ENCODE measurements at places on chromosomes 12 and 14.
A peak's percentile ranks its signal among the peaks of the same experiment; 100 is the strongest.

- DNase-seq, result no peak
Measured at GRCh38 chr12:3139760-3140159, 62.6 kb downstream of the TSPAN9 start.

DNA sequence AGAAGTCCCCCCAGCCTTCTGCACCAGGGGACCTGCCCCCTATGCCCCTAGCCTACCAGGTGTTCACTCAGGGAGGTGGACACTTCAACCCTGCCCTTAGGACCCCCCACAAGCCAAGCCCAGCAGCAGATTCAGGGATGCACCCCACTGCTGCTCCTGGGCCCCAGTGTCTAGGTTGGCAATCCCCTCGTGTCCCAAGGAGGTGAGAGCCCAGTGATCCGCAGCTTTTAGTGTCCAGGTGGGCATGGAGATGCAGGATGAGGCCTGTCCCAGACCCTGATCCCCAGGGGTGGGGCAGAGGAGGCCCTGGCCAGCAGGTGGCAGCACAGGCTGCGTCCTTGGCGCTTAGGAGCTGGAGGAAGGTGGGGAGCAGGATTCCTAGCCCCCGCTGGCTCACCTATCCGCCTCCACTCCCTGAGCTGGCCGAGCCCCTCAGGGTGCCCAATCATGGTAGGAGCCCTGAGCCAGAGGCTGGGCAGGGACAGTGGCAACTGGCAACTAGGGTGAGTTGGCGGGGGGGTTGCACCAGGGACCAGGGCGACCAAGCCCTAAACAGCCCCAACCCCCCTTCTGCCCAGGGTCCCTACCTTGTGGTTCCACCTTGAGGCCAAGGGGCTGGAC is 4.1 kb downstream of the CKB start:
- DNase-seq, result peak; percentile 44

DNA sequence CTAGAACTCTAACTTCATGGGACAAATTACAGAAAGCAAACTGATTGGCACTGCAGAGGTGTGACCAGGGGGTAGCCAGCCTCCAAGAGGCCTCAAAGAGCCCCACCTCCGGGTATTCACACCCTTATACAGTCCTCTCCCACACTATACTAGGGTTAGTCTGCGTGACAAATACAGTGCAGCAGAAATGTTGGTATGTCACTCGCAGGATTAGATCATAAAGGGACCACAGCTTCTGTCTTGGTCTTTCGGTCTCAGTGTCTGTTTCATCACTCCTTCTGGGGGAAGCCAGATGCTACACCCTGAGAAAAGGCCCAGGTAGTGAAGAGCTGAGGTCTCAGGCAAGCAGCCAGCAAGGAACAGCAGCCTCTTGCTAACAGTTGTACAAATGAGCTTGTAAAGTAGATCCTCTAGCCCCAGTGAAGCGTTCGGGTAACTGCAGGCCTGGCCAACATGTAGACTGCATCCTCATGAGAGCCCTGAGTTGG is 68.9 kb upstream of the SAV1 start:
- peak; percentile 86 for DNase-seq

GRCh38 chr14:64531567-64531966 is 9.0 kb upstream of the HSPA2 start:
- no peak for DNase-seq

DNA sequence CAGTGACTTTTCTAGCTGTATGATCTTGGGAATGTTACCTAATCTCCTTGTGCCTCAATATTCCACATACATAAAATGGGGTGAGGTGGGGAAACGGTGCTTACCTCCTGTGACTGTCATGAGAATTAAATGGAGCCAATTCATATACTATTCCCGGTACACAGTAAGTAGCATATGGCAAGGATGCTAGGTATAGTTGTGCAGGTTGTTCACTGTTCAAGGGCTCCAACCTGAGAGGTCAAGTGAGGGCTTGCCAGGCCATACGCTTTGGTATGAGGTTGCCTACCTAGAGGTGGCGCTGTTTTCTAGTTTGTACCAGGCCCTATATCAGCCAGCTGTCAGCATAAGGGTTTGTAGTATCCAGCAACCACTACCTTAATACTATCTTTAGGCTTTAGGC is 3.6 kb upstream of the BATF start:
- no peak for DNase-seq

DNA sequence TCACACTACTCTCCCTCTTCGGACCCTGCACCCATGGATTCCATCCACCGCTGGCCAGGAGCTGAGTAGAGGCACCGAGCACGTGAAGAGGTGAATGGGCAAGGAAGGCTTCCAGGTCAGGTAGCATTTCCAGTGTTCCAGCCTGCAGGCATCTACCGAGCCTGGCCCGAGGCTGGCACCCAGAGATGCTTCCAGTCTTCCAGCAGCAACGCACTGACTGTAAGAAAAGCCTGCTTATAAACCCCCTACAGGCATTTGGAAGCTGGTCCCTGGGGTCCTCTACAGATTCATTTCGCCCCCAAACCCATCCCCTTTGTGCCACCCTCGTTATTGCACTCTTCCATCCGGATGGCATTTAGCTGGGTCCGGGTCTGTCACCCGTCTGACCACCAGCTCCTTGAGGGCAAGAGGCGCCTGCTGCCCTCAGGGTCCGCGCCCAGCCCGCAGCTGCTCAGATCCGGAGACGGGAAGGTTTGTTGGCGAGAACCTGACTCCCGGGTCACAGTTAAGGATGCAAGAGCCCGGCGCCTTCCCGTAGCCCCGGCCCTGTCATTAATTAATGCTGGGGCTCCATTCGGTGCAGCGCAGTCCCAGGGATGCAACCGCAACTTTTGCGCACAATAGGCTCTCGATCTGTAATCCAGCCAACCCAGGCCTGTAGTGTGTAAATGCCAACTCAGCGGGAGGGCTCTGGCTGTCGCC is 614 bp upstream of the MARK3 start:
- no peak for DNase-seq

DNA sequence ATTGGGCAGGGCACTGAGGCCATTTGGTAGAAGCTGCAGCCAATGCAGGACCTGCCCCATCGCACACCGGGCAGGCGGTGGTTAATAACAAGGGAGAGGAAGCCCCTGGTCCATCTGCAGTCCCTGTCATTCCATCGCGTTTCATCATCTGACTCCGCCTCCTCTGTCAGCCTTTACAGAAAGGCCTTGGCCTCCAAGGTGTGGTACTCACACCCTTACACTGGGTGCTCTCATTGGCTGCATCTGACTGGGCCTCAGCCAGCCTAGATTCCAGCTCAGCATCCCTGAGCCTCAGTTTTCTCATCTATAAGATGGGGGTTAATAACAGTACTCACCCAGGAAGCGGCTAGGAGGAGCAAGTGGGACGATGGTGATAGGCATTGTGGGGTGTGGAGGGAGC is 14.7 kb upstream of the HHIPL1 start:
- DNase-seq, result no peak

DNA sequence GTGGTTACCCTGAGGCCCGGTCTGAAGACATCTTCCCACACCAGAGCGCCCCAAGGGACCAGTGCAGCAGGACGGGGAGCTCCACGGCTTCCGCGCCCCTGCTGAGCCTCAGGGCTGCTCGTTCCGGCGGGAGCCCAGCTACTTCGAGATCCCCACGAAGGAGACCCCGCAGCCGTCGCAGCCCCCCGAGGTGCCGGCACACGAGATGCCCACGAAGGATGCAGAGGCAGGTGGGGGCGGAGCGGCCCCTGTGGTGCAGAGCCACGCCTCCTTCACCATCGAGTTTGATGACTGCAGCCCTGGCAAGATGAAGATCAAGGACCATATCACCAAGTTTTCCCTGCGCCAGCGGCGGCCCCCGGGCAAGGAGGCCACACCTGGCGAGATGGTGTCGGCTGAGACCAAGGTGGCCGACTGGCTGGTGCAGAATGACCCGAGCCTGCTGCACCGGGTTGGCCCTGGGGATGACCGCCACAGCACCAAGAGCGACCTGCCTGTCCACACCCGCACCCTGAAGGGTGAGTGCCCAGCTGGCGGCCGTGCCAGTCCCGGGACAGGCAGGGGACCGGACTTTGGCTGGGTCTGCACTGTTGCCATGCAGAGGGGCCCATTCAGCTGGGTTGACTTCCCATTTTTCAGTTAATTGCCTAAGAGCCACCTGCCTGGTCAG is 18.1 kb downstream of the CEP170B start:
- no peak for DNase-seq

GRCh38 chr12:115687094-115687493 is 590.4 kb downstream of the MED13L start:
- DNase-seq, result no peak

DNA sequence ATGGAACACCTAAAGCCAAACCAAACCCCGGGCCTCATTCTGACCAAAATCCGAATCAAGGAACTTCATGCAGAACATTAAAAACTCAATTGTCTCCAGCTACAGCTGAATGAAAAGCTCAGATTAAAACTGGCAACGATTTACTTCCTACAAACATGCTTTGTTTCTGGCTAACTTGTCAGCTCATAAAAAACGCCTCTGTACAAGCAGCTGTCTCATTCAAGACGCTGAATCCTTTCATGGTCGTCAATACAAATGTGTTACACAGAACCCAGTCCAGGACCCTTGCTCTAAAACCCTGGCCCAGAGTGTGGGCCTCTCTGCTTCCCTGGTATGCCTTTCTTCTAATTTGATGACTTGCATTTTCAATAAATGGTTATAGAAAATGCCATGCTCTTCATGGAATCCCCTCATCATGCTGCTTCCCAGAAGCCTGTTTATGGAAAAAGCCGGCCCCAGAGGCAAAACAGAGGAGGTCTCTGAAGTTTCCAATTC is 183.1 kb downstream of the PHLDA1 start:
- DNase-seq, result no peak

- DNase-seq, result no peak
Measured at GRCh38 chr12:23503544-23503943, 445.9 kb downstream of the SOX5 start.

- DNase-seq, result no peak
Measured at GRCh38 chr12:54442961-54443360, 23.9 kb upstream of the ITGA5 start.

- no peak for DNase-seq
Measured at GRCh38 chr14:55427439-55427838, 13.0 kb downstream of the TBPL2 start.

- DNase-seq, result no peak
Measured at GRCh38 chr12:30485230-30485890, 210.3 kb downstream of the IPO8 start.

- no peak for DNase-seq
Measured at GRCh38 chr12:123748661-123749060, 13.4 kb upstream of the DNAH10 start.

Data from T-helper 1 cell (primary cell).